ENCODE measurements at places on chromosomes 1 and 21. TPM values are rescaled to one million over a fixed set of nuclear protein-coding genes. Genes with fewer than 3 reads are reported as not detected.

GRCh38 chr1:173149887-173150286 is 57.2 kb downstream of the TNFSF4 start:
- H3K4me3 ChIP-seq: no peak overlapping the region
- no peaks in the 10 kb centered on the region for H3K36me3 ChIP-seq
- no peak overlapping the region for H3K27ac ChIP-seq
- no peaks in the 10 kb centered on the region for H3K4me1 ChIP-seq
- DNase-seq: no peak
- no peaks in the 10 kb centered on the region for H3K27me3 ChIP-seq

DNA sequence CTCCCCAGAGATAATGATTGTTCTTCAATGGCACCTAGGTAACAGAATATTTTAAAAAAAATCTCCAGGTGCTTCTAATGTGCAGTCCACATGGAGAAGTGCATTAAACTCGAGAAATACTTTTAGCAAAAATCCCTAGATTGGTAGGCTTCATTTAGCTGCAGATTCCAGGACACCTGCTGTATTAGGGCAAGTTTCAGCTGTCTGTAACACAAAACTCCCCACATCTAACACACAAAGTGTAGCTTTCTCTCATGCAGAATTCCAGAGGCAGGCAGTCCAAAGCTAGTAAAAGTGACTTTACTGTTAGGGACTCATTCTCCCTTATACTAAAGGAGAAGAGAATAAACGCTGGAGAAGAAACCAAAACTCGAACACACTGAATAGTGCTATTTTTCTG is 1414.3 kb upstream of the B3GALT2 start:
- DNase-seq: no peak
- no peak overlapping the region for H3K4me3 ChIP-seq
- H3K27ac ChIP-seq: no peak overlapping the region
- H3K36me3 ChIP-seq: no peaks in the 10 kb centered on the region
- no peaks in the 10 kb centered on the region for H3K27me3 ChIP-seq

- no peak overlapping the region for H3K27ac ChIP-seq
- no peaks in the 10 kb centered on the region for H3K4me1 ChIP-seq
- H3K27me3 ChIP-seq: no peaks in the 10 kb centered on the region
- DNase-seq: no peak
- no peaks in the 10 kb centered on the region for H3K36me3 ChIP-seq
- no peak overlapping the region for H3K4me3 ChIP-seq
These were observed 5.1 kb downstream of the FNDC7 start for GRCh38 chr1:108717774-108718316.

- no peak overlapping the region for H3K4me3 ChIP-seq
- no peaks in the 10 kb centered on the region for H3K27me3 ChIP-seq
- DNase-seq: no peak
- no peak overlapping the region for H3K27ac ChIP-seq
- H3K4me1 ChIP-seq: no peaks in the 10 kb centered on the region
These were observed 1107.1 kb upstream of the TMPRSS15 start for GRCh38 chr21:19510653-19511052.

- H3K27ac ChIP-seq: no peak overlapping the region
- H3K4me1 ChIP-seq: no peaks in the 10 kb centered on the region
- H3K27me3 ChIP-seq: no peaks in the 10 kb centered on the region
- H3K4me3 ChIP-seq: no peak overlapping the region
- no peak for DNase-seq
These were observed 628.6 kb downstream of the KCNT2 start for GRCh38 chr1:195979646-195980045.

DNA sequence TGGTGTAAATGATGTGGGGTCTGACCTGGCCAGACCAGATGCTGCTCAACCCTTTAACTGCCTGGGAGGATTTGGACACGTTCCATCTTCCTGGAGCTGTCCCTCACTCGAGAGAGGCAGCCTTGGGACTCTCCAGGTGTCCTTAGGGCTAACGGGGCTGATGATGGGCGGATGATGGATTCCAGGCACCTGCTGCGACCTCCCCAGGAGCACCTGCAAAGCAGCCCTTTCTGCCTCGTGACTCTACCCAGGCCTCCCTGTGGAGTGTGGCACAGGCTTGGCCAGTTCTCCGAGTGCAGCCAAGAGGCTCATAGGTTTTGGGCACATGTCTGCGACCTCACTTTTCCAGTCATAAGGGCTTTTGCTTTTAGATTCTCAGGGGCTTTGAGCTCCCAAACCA is 12.3 kb upstream of the TRIM17 start:
- no peak for DNase-seq
- H3K36me3 ChIP-seq: no peaks in the 10 kb centered on the region
- H3K27ac ChIP-seq: no peak overlapping the region
- H3K4me1 ChIP-seq: no peaks in the 10 kb centered on the region
- H3K27me3 ChIP-seq: peaks cover 4% of the 10 kb centered on the region

DNA sequence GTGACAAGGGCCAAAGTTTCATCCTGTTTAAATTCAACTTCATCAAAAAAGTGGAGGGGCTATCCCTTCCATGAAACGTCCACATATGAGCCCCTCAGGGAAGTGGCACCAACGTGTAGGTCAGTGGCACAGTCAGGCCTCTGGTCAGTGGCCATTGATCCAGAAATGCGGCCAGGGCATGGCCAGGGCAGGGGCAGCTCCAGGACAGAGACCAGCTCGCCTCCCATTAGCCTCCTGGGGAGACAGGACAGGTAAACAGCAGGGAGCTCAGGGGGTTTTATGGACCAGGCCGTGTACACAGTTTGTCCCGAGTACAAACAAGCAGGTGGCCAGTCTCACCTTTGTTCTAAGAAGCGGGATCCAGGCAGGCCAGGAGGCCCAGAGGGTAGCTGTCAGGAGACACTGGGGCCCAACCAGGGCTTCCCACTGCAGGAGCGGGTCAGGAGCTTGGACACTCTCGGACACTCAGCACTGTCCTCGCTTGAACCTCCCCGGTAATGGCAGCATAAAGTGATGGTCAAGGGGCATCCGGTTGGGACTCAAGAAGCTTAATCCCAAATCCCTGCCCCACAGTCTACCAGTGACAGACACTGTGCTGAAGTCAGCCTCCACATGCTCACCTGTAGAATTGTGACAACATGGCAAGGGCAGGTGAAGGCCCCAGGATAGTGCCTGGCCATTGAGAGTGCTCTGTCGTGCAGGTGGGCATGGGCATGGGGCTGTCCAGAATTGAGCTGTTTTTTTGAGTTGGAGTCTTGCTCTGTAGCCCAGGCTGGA is 144.1 kb upstream of the ERRFI1 start:
- H3K4me3 ChIP-seq: peak overlapping the region; percentile 55
- peak overlapping the region; percentile 84 for H3K27ac ChIP-seq
- no peaks in the 10 kb centered on the region for H3K27me3 ChIP-seq
- DNase-seq: no peak

DNA sequence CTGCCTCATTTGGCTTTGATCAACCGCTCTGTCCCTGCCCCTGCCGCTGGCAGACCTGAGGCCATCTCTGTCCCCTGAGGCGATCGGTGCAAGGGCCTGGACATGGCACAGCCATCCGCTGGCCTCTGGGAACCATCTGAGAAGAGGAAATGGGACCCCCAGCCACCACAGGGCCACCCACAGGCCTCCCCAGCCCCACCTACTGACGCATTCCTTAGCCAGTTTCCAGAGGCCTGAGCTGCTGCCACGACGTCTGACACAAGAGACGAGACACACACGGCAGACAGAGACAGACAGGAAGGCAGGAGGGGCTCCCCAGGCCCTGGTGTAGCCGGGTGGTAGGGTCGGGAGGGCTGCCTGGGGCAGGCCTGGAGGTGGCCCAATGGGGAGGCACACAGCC is 37.3 kb upstream of the EDN2 start:
- no peaks in the 10 kb centered on the region for H3K27me3 ChIP-seq
- no peak overlapping the region for H3K27ac ChIP-seq
- no peak for DNase-seq
- H3K4me3 ChIP-seq: no peak overlapping the region
- no peaks in the 10 kb centered on the region for H3K36me3 ChIP-seq
- H3K4me1 ChIP-seq: no peaks in the 10 kb centered on the region

DNA sequence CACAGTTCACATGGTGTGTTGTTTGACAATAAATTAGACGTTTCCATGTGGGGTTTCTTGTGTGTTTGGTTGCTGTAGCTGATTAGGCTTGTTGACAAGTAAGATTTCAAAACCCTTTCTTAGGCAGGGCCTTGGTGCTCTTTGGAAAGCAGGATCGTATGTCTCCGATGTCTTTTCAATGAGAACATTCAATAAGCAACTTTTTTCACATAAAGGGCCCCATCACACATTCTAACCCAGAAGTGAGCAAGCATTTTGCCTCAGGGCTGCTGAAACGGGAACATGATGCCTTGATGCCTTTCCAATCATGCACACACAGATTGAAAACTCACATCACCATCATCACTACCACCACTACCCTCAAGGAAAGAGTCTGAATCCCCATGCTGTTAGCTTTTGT is 33.1 kb downstream of the LPAR3 start:
- no peak for DNase-seq
- no peak overlapping the region for H3K4me3 ChIP-seq
- peaks cover 13% of the 10 kb centered on the region for H3K4me1 ChIP-seq
- H3K27me3 ChIP-seq: no peaks in the 10 kb centered on the region

DNA sequence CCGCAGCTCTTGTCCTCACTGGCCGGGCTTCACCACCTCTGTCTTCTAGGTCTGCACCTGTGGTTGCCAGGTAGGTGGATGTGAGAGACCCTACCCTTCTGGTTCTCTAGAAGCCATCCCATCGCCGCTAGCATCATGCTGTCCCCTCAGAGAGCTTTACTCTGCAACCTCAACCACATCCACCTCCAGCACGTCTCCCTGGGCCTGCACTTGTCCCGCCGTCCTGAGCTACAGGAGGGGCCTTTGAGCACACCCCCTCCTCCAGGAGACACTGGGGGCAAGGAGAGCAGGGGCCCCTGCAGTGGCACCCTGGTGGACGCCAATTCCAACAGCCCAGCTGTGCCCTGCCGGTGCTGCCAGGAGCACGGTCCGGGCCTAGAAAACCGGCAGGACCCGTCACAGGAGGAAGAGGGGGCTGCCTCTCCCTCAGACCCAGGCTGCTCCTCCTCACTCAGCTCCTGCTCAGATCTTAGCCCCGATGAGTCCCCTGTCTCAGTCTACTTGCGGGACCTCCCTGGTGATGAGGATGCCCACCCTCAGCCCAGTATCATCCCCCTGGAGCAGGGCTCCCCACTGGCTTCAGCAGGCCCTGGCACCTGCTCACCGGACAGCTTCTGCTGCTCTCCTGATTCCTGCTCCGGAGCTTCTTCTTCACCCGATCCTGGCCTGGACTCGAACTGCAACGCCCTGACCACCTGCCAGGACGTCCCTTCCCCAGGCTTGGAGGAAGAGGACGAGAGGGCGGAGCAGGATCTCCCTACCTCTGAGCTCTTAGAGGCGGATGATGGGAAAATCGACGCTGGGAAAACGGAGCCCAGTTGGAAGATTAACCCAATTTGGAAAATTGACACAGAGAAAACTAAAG is 1.2 kb downstream of the RUSC1 start:
- H3K36me3 ChIP-seq: no peaks in the 10 kb centered on the region
- peak overlapping the region; percentile 96 for H3K27ac ChIP-seq
- peaks cover 37% of the 10 kb centered on the region for H3K4me1 ChIP-seq
- no peak for DNase-seq
- H3K4me3 ChIP-seq: peak overlapping the region; percentile 64

- peaks cover 8% of the 10 kb centered on the region for H3K4me1 ChIP-seq
- no peaks in the 10 kb centered on the region for H3K27me3 ChIP-seq
- no peaks in the 10 kb centered on the region for H3K36me3 ChIP-seq
- H3K4me3 ChIP-seq: peak within 1 kb of the TSS; percentile 93
These were observed at the start of gene SMYD3 for GRCh38 chr1:246506674-246507481. Gene SMYD3 (minus strand): TSS chr1:246507279.

- H3K36me3 ChIP-seq: peaks cover 94% of the 10 kb centered on the region
- no peak overlapping the region for H3K4me3 ChIP-seq
- no peak for DNase-seq
These were observed 14.7 kb downstream of the MDM4 start for GRCh38 chr1:204530932-204531331.

- no peak overlapping the region for H3K27ac ChIP-seq
- no peak for DNase-seq
- H3K27me3 ChIP-seq: no peaks in the 10 kb centered on the region
- no peaks in the 10 kb centered on the region for H3K4me1 ChIP-seq
These were observed 822.4 kb upstream of the NEGR1 start for GRCh38 chr1:73104749-73105148.

DNA sequence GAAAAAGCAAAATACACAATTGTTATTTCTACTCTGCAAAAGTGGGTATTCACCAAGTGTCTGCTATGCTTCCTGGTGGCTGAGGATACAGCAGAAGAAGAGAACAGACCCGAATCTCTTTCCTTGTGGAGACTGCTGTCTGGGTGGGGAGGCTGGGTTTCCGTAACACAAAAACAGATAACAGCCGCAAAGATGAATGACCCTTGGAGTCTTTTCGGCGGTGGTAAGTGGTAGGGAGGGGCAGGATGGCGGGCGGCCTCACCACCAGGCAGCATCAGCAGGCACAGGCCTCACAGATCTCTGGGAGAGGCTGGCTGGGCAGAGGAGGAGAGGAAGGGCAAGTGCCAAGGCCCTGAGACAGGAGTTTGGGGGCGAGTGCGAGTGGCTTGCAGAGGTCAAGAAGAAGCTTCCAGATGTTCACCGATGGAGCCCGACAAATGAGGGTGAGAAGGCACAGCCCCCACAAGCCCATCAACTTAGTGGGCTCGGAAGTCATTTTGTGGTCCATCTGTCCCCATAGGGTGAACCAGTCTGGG is 164.2 kb downstream of the RHOU start:
- H3K27me3 ChIP-seq: no peaks in the 10 kb centered on the region
- H3K4me3 ChIP-seq: no peak overlapping the region
- no peak overlapping the region for H3K27ac ChIP-seq
- no peaks in the 10 kb centered on the region for H3K36me3 ChIP-seq
- no peak for DNase-seq

DNA sequence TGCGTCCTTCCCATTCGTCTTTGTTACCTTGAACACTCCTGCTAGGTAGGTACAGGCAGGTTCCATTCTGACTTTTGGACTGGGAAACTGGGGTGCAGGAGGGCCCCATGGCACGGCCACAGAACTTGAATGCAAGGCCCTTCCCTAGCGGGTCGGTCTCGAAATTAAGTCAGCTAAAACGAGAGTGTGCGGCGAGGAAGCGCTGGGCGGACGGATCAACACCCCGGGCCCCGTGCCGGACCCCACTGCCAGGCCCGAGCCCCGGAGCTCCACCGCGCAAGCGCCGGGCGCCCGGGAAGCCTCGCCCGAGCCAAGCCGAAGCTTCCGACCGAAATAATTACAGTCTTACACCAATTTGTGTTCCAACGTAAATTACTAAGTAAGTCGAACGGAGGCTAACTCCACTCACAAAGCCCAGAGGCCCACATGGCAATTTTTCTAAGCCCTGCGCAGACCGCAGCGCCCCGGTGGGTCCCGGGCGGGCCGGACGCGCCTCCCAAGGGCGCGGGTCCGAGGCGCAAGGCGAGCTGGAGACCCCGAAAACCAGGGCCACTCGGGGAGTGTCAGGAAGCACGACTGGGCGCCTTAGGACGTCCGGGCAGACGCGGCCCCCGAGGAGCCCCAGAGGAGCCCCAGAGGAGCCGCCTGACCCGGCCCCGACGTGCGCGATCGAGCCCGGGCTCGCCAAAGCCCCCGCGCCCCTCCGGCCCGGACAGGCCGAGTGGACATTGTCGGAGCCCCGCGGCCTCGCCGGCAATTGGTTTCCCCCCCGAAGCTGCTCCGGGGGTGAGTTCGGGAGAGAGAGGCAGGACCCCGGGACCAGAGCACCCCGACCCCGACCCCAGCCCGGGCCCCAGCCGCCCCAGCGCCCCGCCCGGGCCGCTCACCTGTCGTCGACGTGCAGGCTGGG is 624 bp downstream of the RIPK4 start:
- no peak overlapping the region for H3K4me3 ChIP-seq
- peaks cover 35% of the 10 kb centered on the region for H3K4me1 ChIP-seq
- H3K27ac ChIP-seq: no peak overlapping the region
- H3K36me3 ChIP-seq: no peaks in the 10 kb centered on the region
- no peak for DNase-seq

Gene SDC3
- not detected for polyA plus RNA-seq

Gene BEND5
- 1.7 TPM for polyA plus RNA-seq

Gene OR6N1
- polyA plus RNA-seq: not detected

Gene THRAP3
- 62.5 TPM for polyA plus RNA-seq

Gene FLG2
- not detected for polyA plus RNA-seq

Gene PLPPR5
- not detected for polyA plus RNA-seq
